Left renal cortex interstitium (tissue), 4 donors: ENCODE measurements at places on chromosomes 6 and 20.
A peak's percentile ranks its signal among the peaks of the same experiment; 100 is the strongest.

DNA sequence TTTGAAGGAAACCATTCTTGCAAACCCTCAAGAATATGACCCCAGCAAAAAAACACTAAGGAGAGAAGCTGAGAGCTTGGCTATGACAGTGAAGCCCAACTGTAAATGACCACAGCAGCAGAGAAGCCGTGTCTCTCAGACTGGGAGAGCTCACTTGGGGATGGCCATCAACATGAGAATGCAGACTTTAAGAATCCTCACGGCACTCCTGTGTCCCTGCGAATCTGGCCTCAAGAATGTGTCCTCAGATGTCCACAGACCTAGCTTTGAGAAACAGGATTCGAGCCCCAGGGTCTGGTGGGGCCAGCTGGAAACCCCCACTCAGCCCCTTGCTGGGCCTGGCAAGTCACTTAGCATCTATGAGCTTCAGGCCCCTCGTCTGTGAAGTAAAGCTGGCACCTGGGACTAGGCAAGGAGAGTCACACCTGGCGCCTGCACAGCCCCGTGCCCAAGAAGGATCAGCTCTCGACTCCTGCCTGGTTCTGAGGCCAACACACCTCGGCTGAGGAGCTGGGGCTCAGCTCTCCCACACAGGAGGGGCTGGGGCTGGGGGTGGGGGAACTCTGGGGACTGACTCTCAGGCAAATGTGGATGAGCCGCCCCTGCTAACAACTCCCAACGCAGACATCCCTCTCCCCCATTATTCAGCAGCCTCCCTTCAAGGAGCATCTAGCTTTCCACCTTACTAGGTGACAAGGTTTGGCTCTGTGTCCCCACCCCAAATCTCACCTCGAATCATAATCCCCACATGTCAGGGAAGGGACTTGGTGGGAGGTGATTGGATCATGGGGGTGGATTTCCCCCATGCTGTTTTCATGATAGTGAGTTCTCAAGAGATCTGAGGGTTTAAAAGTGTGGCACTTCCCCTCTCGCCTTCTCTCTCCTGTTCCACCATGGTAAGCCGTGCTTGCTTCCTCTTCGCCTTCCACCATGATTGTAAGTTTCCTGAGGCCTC lies 97.7 kb downstream of the GRM4 start:
- no peak for DNase-seq

DNA sequence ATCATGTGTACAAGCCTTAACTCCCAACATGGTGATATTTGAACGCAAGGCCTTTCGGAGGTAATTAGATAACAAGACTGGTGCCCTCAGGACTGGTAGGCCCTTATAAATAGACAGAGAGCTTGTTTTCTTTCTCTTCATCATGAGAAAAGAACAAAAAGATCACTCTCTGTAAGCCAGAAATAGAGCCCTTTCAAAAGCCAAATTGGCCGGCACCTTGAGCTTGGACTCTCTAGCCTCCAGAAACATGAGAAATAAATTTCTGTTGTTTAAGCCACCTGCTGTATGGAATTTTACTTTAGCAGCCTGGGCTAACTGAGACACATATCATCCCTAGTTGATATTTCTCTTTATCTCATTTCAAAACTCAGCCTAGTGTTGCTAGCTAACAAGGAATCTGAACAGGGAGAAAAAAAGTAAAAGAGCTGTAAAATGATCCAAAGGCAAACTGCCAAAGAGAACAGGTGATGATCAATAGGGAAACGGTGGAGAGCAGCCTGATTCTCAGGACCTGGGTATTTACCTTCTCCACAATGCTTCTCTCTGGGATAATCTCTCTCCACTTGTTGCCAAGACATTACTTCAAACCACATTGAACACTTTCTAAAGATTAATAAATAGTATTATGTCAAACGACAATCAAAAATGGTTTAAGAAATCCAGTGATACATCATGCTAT lies 6.1 kb downstream of the COL21A1 start:
- DNase-seq = no peak

- DNase-seq = no peak
Observed at GRCh38 chr6:49052901-49053300, 410.2 kb downstream of the MMUT start.

GRCh38 chr6:37265001-37265400 lies 7.1 kb upstream of the TMEM217 start:
- DNase-seq = no peak

DNA sequence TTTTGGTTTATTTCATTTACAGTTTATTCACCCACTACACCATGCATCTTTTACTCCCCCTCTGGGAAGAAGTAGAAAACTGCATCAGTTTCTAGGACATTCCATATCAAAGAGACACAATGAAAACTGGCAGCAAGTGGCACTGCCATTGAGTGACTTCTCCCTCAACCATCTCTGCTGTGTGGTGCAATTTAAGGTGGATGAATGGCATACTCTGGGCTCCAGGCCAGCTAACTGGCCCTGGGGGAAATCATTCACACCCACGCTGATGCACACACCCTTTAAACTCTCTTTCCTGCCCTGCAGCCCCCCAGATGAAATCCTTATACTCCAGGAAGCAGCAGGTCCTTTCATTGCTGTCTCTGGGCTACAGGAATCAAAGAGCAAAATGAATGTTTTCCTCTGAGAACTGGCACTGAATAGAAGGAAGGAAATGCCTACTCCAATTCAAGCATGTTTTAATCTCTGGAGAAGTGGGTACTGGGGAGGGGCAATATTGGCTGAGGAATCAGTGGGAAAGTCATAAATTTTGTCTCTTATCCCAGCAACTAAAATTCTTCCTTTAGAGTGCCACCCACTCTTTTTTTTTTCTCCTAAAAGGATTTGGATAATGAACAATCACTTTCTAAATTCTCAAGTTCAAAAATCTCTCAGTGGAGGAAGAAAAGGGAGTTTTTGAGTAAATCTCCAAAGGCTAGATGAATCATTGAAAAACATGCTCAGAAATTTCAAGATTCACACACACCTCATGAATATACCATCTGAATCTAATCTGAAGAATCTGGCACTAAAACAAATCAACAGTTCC lies 16.9 kb upstream of the RFPL4B start:
- DNase-seq = no peak

GRCh38 chr6:158347335-158347734 lies 35.1 kb downstream of the TULP4 start:
- DNase-seq = no peak

GRCh38 chr20:20872428-20872827 lies 160.0 kb upstream of the RALGAPA2 start:
- no peak for DNase-seq

GRCh38 chr6:52840763-52841585 lies at the start of gene GSTA5:
Gene GSTA5 (minus strand): TSS chr6:52840813.
- DNase-seq = no peak

- no peak for DNase-seq
Observed at GRCh38 chr6:89494131-89494793, 61.3 kb downstream of the ANKRD6 start.

DNA sequence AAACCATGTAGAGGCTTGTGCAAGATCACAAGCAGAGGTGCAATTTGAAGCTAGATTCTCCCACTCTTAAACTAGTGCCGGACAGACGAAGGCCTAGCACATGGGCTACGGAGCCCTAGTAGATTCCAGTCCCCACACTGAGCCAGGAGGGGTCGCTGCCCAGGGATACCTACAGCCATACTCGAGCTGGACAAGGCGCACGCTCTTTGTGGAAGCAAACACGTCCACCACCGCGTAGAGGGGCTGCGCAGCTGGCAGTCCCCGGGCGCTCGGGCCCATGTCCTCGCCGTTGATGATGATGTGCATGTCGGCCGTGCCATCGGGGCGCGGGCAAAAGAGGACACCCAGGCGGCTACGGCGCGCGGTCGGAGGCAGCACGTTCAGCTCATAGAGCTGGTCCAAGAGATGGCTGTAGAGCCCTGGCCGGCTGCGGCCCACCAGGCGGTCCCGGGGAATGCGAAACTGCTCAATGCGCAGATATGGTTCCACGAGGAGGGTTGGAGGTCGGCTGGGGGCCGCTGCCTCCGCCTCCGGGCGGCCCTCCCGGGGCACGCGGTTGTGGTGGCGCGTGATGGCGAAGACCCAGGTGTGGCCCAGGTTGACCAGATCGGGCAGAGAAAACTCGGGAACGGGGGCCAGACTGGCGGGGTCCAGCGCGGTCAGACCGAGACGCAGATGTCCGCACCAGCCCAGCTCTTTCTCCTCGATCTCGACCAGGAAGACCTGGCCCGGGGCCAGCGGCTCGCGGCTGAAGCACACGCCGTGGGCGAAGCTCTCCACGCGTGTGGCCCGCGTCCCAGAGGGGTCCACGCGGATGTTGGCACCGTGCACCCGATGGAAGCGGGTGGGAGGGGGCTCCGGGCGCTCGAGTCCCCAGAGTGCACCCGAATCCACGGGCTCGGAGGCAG lies 677 bp downstream of the NEURL2 start:
- peak; percentile 83 for DNase-seq

DNA sequence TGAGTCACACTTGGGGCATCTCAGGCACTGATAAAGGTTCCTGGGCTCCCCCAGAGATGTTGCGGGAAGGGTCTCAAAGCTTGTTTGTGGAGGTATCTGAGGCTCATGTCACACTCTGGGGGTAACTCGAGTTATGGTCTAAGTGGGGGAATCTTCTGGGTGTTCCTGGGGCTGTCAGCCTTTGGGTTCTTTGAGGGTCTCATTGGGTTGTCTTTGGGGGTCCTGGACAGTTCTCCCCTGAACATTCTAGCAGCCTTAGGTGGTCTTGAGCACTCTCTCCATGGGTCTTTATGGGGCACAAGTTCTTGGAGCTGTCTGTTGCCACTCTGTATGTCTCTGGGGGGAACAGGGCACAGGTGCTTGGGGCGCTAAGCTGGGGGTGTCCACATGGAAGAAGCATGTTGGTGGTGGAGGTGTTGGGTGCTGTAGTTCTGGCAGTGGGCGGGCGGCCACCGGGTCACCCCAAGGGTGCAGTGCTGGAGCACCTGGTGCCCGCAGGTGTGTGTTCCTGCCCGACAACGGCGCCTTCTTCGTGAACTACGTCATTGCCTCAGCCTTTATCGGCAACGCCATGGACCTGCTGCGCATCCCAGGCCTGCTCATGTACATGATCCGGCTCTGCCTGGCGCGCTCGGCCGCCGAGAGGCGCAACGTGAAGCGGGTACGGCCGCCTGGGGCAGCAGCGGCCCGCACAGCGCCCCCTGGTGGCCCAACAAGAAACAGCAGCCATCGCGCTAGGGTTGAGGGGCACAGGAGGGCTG lies 7.1 kb upstream of the CAPN11 start:
- DNase-seq = no peak

DNA sequence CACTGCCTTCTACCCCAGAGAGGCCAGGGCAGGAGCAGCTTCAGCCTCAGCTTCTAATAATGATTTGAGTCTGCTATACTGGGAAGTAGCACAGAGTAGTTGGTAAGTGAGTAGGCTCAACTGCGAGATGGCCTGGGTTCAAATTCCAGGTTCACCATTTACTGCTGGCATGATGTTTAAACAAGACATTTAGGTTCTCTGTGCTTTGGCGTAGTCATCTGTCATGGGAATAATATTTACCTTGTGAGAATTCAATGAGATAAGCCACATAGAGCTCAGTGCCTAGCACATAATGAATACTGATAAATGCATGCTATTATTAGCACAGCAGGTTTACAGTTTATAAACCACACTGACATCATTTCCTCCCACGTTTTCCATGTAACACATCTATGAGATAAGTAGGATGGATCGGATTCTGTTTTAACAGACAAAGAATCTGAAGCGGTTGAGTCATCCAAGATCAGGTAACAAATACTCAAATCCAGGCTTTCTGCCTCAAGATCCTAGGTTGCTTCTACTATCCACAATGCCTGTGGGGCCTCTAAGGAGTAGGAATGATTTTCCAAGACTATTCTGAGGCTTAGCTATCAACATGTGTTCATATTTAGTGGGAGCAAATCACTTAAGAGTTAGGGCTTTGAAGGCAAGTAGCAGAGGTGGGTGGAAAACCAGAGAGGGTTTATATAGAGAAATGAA lies 72.9 kb upstream of the DTNBP1 start:
- no peak for DNase-seq

GRCh38 chr6:131937703-131938631 lies 13.2 kb downstream of the CCN2 start:
- DNase-seq = no peak

GRCh38 chr20:60172346-60172984 lies 214.2 kb downstream of the CDH26 start:
- no peak for DNase-seq

GRCh38 chr6:168365422-168366165 lies 46.0 kb upstream of the DACT2 start:
- no peak for DNase-seq

GRCh38 chr20:38304845-38305447 lies 990 bp downstream of the BPI start:
- DNase-seq = no peak

GRCh38 chr6:134420614-134421181 lies 102.8 kb upstream of the SGK1 start:
- no peak for DNase-seq

DNA sequence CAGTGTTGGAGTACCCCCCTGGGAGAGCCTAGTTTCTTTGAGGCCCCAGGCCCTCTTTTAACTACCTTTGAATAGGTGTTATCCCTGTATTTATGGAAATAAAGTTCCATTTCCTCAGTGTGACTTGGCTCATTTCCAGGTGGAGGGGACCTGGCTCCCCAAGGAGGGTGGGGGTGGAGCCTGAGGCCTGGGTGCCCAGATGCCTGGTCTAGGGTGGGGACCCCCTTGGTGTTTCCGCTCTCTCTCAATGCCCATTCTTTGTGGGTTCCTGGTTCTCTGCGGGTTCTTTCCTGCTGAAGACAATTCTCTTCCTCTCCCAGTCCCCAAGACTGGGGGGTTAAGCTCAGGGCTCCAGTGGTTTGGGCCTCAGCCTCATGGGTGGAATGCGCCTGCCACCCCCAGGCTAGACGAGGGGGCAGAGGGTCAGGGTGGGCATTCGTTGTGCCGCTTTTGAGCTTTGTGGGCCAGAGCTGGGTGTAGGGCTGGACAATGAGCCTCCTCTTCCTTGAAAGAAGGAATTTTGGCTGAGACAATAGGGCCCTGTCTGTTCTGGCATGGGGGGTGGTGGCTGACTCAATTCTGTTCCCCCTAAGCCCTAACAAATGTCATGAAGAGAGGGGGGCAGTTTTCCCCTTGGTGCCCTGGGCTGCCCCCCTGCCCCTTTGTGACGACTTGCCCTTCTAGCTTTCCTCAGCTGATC lies 686 bp upstream of the EGFL8 start:
- no peak for DNase-seq

- no peak for DNase-seq
Observed at GRCh38 chr6:4129446-4129845, 5.9 kb downstream of the ECI2 start.

- DNase-seq = no peak
Observed at GRCh38 chr20:45111799-45112471, 3.0 kb downstream of the WFDC5 start.

GRCh38 chr6:1584996-1585668 lies 24.6 kb upstream of the FOXC1 start:
- no peak for DNase-seq
